ENCODE measurements at places on chromosomes 3 and 15.
A peak's percentile ranks its signal among the peaks of the same experiment; 100 is the strongest.

- no peak for DNase-seq
Measured at GRCh38 chr3:32176989-32177701, 61.3 kb upstream of the CMTM8 start.

GRCh38 chr3:7573330-7573729 is 712.4 kb downstream of the GRM7 start:
- no peak for DNase-seq

DNA sequence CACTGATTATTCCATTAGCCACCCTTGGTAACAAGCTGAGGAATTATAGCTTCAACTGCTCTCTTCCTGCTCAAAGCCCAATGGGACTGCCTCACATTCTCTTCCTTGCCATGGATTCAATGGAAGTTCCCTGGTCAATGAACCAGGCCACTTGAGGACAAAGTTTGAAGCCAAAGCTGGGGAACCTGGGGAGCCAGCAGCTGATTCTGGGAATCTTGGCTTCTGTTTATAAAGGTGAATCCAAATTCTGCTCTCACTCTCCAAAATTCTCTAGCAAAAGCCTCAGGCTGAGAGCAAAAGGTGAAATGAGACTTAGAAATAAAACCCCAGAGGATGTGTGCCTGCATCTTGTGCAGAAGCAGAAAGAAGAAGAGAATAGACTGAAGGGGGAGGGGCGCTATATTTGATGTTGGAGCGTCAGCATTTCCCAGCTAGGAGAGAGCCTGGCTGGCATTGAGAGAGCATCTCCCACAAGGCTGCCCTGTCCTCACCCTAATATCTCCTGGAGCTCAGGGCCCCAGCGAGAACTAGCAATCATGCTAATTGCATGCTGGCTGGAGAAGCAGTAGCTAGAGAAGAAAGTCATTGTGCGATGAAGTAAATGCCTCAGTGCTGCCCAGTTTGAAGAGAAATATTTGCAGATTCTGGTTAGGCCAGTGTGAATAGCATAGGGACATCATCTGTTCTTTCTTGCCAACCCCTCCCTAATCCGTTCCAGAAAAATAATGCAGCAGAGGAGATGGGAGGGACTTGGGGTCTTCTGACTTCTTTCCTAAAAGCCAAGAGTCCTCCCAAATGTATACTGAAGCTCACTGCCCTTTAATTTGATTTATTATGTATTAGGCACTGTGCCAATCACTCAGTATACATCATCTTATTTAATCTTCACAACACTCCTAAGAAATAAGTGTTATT is 34.9 kb upstream of the GAP43 start:
- DNase-seq, result no peak

DNA sequence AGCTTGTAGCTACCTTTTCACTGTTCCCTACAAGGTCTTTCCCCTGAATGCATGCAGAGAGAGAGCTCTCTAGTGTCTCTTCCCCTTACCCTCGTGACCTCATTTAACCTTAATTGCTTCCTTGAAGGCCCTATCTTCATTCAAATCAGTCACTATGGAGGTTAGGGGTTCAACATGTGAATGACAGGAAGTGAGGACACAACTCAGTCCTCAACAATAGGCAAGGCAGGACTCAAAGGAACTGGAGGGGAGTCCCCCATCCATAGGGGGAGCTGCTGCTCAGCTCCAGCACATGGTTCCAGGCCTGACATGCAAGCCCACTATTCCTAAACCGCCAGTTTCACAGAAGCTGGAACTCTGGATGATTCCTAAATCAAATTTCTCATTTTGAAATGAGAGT is 33.8 kb upstream of the GYG1 start:
- DNase-seq, result no peak

DNA sequence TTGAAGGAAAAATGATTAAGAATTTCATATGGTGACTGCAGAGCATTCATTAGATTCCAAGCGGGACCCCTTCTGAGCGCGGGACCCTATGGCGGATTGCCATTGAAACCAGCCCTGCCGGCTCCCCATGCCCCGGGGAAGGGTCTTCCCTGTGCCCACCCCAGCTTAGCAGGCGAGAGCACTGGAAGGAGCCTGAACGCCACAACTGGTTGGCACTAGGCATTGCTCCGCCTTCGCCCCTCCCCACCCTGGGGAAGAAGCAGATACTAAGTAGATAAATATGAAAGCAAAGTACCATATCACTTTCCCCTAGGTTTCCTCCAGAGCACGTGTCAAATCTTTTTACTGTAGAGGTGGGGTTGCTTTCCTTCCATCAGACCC is 70.7 kb downstream of the CYP19A1 start:
- DNase-seq, result no peak

DNA sequence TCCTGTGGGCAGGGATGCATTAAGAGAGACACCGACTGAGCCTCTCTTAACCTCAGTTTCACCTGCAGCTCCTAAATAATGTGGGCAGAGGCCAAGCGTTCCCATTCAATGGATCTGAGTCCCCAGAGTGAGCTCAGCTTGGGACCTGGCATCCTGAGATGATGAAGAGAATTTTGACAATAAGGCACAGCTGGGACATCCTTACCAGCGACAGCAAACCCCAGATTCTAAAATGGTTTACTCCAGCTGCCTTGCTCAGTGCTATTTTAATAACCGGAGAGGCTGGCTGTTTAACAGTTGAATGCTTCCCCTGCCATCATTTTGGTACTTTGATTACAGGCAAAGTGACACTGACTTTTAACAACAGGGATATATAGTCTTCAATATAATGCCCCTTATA is 123.7 kb downstream of the WDR76 start:
- no peak for DNase-seq

DNA sequence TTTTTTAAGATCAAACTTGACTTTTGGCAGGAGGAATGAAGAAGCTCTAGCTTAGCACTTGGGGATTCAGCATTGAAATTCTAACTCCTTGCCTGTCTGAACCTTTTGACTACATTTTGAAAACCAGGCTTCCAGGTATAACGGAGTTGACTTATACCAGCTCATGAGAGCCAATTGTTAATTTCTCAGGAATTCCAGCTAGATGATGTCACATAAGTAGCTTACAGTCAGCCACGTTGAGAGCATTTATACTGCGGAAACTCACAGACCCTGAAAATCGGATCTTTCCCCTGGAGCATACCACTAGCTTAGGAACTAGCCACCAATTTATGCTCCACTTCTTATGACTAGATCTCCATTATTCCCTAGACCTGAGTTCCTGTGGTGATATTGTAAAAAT is 321.4 kb upstream of the DPH6 start:
- DNase-seq, result no peak

DNA sequence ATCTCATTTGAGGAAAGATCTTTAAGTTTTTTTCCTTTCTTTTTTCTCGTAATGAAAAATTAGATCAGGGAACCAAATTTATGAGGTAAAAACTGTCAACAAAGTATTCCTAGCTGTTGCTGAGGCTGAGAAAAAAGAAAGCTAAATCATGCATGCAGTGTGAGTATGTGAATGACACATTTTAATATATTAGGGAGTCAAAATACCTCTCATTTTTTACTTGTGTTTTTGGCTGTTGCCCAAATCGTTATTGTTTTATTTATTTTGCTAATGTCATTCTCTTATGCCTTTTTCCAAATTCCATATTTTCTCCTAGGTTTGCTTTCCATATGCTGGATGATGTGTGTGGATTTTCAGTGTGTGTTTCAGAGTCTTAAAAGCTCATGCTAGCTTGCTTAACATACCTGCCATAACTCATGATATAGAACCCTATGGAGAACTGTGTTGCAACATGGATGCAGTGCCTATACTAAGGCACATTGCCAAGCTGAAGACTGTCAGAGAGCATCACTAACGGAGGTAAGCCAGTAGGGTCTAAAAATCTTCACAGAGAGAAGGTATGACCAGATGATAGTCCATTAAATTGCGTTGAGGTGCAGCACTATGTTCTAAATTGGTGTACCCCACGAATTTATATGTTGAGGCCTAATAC is 629.5 kb upstream of the KCNMB2 start:
- DNase-seq, result no peak

DNA sequence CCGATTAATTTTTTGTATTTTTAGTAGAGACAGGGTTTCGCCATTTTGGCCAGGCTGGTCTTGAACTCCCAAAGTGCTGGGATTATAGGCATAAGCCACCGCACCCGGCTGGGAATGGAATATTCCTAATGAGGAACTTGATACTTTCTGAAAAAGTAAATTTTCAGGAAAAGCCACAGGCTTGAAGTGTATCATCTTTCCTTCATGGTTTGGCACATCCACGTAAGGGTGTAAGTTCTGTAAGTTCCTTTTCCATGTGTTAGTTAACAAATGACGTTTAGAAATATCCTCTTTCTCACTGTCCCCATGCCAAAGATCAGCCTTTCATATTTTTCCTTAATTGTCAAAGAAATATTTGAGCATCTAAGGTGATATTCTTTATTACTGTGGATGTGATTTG is 24.9 kb downstream of the TMEM45A start:
- DNase-seq, result no peak

DNA sequence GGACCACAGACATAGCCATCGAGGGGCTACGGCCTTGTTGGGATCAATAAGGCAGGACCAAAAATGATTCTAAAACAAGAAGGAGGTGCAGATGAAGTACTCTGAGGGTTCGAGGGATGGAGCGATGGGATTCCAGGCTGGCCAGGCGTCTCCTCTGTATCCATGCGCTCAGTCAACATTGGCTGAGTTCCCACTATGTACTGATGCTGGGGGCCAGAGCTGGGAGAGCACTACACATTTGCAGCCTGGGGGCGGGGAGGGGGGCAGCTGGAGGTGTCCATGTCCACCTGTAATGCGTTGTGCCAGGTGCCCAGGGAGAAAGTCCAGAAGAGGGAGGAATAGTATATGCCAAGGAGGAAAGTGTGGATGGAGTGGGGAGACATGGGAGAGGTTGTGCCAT is 81.5 kb downstream of the AAGAB start:
- DNase-seq, result no peak

- DNase-seq, result no peak
Measured at GRCh38 chr3:51720292-51721061, 13.6 kb downstream of the GRM2 start.

DNA sequence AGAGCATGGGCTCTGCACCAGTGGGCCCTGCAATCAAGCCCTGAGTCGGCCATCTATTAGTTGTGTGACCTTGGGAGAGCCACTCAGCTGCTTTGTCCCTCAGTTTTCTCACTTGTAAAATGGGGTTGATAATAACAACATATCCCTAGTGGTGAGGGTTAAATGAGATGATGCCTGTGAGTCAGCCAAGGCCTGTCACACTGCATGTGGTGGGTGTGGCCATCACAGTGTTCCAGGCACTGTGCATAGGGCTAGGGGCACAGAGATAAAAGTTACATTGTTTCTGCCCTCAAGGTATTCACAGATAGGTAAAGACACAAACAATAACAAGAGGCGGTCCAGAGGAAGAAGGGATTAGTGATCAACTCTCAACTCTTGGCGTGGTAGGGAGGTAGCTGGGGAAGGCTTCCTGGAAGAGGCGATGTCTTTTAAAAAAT is 19.5 kb downstream of the SMAD6 start:
- no peak for DNase-seq

GRCh38 chr3:184508938-184509337 is 52.6 kb upstream of the EPHB3 start:
- no peak for DNase-seq

- no peak for DNase-seq
Measured at GRCh38 chr3:129001806-129002572, 885 bp downstream of the EFCC1 start.

DNA sequence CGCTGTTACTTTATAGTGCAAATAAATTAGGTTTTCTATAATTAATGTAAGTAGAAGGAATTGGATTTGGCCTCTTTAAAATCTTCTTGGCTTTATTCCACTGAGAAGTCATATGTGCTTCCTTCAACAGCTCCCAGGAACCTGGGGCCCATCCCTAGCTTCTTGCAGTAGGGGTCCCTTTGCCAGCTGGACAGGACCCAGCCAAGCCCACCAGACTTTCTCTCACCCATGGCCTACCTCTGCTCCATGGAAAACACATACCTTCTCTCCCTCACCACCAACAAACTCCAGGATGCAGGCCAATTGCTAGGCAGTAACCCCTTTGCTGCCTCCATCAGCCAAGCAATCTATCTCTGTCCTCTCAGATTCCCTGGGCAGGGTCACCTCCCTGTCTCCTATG is 84.0 kb downstream of the RSL24D1 start:
- DNase-seq, result no peak

- peak; percentile 22 for DNase-seq
Measured at GRCh38 chr15:58771621-58772250, 634 bp downstream of the MINDY2 start.

DNA sequence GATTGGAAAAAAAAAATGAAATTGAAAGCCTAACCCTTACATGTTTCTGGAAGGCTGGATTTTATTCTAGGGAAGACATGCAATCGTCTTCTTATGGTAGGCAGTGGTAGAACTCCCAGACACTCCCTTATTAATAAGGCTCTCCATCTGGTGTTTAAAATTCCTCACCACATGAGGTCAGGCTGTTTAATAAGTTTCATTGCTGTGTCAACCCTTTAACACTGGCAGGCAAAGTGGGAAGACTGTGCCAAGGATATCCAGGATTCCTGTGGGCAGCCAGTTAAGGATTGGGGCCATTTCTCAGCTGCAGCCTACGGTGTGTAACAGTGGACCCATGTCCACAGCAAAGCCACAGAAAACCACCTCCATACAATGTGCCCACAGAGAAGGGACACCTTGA is 225.5 kb upstream of the CHRM5 start:
- no peak for DNase-seq

DNA sequence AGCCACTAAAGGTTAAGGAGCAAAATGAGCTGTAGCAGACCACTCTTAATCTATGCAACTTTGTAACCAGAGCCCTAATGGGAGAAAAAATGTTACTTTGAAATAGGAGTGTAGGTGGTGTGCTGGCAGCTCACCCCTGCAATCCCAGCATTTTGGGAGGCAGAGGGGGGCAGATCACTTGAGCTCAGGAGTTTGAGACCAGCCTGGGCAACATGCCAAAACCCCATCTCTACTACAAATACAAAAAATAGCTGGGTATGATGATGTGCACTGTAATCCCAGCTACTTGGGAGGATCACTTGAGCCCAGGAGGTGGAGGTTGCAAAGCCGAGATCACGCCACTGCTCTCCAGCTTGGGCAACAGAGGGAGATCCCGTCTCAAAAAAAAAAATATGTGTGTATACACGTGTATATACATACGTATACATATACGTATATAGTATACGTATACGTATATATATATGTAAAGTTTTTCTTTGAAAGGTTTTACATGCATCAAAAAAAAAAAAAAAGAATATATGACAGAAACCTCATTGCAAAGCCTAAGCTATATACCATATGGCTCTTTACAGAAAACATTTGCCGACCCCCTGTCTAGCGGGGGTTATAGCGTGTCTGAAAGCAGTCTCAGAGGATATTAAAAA is 15.7 kb downstream of the CAPN7 start:
- no peak for DNase-seq
